ENCODE measurements at places on chromosomes 4 and X. TPM values are rescaled to one million over a fixed set of nuclear protein-coding genes. Genes with fewer than 3 reads are reported as not detected.
A peak's percentile ranks its signal among the peaks of the same experiment; 100 is the strongest.

DNA sequence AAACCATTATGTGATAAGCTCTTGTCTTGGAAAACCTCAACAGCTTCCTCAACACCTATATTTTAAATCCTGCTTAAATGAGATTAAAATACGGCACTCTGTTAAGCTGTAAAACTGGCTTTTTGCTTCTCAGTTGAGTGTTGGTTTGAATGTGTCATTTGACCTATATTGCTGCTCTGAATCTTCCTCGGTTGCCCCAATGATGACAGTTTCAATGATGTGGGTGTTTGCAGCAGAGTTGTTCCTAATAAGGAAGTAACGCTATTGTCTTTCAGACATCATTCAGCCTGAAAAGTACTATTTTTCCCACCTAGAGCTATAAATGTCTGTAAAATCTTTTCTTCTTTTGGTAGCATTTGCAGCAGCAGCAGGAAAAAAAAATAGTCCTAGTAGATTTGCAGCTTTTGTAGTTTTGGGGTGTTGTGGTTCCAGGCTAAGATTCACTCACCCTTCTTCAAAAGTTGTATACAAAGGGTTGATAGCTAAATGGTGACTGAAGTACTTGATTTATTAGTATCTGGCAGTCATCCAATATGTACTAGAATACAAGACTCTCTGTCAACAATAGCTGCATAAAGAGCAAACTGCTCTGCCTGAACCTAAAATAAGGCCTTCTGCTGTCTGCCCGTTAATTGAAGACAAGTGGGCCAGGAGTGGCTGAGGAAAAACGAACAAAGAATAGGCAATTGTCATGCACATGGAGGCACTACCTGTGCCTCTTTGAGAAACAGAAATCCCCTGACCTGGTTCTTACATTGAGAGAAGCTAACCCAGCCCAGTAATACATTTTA, 333.1 kb downstream of the IL1RAPL1 start:
- DNase-seq: no peak

DNA sequence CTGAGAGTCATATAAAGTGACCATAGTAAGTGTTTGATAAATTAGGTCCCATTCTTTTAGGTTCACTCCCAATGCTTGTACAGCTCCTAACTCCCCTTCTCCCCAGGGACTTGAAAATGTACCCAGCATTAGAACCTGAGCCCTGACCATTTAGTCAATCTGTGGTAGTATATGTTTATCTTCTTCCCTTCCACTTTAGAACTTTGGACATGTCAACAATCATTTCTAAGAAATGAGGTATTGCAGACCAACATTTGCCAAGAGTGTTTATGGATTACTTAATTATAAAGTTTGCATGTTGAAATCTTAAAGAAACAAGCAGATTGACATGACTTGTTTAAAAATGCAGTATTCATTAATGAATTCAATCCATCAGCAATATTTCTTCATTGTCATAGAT, 26.0 kb downstream of the AFM start:
- no peak for DNase-seq

GRCh38 chr4:123777373-123777772, 380.8 kb downstream of the SPRY1 start:
- DNase-seq: peak; percentile 49

DNA sequence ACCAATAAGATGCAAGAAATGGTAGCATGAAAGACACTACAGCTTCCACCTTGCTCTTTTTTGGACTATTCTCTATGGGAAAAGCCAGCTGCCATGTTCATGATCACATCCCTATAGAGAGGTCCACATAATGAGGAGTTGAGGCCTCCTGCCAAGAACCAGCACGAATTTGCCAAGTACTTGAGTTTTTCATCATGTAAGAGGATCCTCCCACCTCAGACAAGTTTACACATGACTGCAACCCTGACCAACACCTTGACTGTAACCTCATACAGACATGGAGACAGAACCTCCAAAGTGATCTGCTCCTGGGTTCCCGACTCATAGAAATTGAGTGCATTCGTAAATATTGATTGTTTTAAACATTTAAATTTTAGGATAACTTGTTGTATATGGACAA, 135.2 kb upstream of the TSPAN5 start:
- no peak for DNase-seq

GRCh38 chr4:31021008-31021407, 300.8 kb downstream of the PCDH7 start:
- no peak for DNase-seq

DNA sequence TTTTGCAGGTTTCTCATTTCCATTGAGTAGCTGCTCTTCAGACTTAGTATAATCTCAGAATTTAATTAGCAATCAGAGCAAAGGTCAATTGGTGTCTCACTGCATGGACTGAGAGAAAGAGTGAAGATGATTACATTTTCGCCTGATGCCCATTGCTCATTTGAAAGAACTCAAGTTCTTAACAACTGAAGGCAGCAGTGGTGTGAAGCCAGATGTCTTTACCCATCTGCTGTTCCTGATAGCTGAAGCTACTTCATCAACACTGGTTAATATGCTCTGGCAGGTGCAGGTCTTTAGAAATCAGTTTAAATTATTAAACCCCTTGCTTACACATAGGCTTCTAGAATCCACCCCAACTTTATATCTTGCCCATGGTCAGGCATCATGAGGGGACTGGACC, 64.5 kb upstream of the FRAS1 start:
- no peak for DNase-seq

GRCh38 chrX:87664381-87664780, 146.8 kb downstream of the KLHL4 start:
- DNase-seq: no peak

GRCh38 chr4:20062054-20062453, 189.7 kb upstream of the SLIT2 start:
- no peak for DNase-seq

DNA sequence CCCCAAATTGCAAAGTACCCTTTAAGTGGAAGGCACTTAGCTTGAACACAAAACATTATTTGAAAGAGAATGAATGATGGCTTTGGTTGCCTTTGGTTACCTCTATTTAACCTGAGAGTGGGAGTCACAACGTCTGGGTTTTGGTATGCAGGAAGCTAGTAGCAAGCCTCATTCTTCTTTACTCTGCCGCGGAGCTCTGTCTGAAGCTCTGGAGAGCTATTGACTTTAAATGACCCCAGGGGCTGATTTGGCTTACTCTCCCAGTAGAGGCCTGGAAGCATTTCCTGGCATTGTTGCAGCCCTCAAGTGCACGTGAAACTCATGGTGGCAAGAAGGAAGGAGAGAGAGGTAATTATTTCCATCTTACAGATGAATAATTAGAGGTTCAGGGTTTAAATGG, 81.8 kb upstream of the MAGEA4 start:
- no peak for DNase-seq

- DNase-seq: no peak
Measured at GRCh38 chr4:101028886-101029285, 318.4 kb downstream of the PPP3CA start.

GRCh38 chrX:138026211-138026610, 460.3 kb downstream of the ZIC3 start:
- DNase-seq: no peak

GRCh38 chr4:1410491-1411325, 4.5 kb upstream of the NKX1-1 start:
- DNase-seq: peak; percentile 33

GRCh38 chr4:184453365-184454160, 20.8 kb downstream of the IRF2 start:
- DNase-seq: no peak

DNA sequence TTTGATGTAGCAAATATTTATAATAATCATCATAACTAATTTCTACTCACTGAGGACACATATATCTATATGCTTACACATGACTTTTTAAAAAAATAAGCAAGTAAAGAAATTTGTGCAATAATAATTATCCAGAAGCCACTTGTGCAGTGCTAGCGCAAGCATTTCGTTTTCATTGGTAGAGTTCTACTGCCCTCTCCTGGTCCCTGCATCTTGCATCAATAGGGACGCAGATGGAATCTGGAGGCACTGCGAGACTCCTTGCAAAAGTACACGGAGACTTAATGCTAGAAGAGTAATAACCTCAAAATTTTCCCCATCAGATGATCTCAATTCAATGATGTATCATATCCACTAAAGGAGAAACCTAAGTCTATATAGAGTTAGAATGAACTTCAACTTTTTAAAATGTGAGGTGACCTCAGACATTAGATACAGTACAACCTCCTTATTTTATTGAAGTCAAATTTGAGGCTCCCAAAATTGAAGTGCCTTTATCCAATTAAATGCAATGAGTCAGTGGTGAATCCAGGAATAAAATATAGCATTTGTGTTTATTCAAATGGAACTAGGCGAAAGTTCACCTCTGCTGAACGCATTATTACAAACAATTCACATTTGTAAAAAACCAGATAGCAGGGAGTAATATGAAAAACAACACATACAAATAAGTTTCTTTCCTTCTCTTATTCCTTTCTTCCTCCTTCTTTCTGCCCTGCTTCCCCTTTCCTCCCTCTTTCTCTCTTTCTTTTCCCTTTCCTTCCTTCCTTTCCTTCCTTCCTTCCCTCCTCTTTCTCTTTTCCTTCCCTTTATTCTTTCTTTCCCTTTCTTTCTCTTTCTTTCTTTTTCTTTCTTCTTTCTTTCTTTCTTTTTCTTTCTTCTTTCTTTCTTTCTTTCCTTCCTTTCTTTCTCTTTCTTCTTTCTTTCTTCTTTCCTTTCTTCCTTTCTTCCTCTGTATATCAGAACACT, 450.0 kb downstream of the ANKRD50 start:
- DNase-seq: peak; percentile 58

DNA sequence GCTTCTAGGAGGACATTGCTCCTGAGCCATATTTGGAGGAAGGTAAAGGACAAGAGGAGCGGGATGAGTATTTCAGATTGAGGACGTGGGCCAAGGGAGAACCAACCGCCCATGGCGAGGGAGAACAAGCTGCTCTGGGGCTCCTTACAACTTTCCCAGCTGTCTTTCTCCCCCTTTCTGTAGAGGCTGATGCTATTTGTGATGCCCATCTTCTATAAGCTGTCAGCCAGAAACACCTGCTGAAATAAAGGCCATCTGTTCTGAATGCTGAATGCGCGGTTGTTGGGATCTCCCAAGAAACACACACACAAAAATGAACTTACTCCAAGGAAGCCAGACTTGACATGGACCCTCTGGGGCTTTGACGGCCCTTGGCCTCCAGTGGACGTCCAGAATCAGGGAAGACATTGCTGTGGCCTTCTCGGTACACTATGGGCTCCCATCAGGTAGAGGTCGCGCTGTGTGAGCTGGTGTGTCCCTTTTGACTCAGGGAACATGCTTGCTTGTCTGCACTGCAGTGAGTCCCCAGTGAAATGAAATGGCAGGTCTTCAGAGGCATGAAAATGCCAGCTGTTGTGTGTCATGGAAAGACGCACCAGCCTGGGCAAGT, 30.9 kb downstream of the RWDD4 start:
- DNase-seq: no peak

DNA sequence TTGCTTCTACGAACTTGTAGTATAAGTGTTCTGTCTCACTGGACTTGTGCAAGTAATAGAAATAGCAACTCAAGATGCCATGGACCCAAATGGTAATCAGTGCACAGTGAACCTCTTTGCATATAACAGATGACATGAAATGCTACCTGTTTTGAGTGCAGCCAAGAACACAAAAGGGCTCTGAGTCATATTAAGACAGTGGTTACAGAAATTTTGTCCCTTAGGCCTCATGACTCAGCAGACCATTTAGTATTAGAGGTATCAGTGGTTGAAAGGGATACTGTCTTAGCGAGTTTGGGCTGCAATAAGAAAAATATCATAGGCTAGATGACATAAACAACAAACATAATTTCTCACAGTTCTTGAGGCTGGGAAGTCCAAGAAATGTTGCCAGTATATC, 502.9 kb upstream of the PCDH10 start:
- DNase-seq: no peak

DNA sequence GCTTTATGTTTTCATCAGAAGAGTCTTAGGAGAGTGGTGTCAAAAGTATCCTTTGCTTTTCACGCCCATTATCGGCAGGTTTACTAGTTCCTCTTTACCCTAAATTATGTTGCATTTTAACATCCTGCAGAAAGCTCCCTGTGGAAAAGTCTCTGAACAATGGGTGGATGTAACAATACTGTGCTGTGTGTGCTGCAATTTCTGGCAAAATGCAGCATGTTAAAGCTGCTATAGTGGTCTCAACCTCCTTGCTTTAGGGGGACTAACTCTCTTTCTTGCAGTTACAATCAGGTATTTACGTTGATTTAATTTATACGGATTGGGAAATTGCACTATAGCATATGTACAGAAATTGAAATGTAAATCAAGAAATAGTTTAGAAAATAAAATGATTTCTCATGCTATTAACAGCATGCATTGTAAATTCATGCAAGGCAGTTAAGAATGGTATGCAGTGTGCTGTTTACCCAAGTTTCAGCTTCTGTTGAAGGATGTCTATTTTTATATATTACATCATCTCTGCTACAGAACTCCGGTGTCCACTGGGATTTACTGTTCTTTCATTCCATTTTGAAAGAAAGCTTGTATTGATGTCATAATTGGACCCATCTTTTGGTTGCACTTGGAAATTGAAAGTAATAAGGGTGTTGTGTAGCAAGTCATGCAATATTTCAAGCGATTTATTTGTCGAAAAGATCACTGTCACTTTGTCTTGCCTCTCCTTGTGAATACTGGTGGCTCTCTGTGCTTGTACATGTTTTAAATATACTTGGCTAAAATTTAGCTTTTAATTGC, 145.7 kb downstream of the RAPGEF2 start:
- no peak for DNase-seq

- no peak for DNase-seq
Measured at GRCh38 chrX:153598541-153599191, at the start of gene CCNQ. Gene CCNQ, minus strand, starts transcription at chrX:153599139. Its CDS starts 66 bp downstream, at chrX:153599073.

DNA sequence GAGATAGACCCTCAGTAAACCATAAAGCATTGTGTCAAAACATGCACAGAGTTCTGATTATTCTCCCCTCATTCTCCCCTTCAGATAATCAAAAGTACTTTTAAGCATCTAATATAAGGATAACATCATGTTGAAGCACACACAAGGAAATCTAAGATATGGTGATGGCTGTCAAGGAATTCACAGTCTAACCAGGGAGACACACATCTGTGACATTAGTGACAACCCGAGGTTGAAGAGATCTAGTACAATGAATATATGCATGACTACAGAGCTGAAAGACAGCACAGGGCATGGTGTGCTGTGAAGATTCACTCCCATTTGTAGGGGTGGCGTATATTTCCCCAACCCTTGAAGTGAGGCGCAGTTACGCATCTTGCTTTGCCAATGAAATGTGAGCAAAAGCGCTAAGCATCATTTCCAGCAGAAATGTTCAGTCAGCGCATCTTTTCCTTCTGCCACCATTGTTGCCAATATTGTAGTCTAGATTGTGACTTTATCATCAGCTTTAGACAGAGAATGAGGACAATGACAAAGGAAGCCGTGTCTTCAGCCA, 122.0 kb downstream of the NSUN7 start:
- DNase-seq: no peak

GRCh38 chr4:139167774-139168444, 9.1 kb downstream of the ELF2 start:
- DNase-seq: no peak

GRCh38 chrX:154436374-154436982, 476 bp upstream of the GDI1 start:
- DNase-seq: peak; percentile 42

GRCh38 chr4:138161351-138161750, 80.8 kb downstream of the SLC7A11 start:
- no peak for DNase-seq

GRCh38 chr4:10273030-10273429, 156.4 kb upstream of the WDR1 start:
- DNase-seq: no peak

GPR34 gene
- 1.8 TPM for total RNA-seq

MAGEA11 gene
- total RNA-seq: not detected

GYG2 gene
- 1.4 TPM for total RNA-seq

HSFX1 gene
- total RNA-seq: 1.6 TPM

CYBB gene
- 180 TPM for total RNA-seq

JCHAIN gene
- total RNA-seq: 6.5 TPM

DCAF8L2 gene
- not detected for total RNA-seq

MAGEC1 gene
- not detected for total RNA-seq

FGFR3 gene
- 4.4 TPM for total RNA-seq

SSX1 gene
- not detected for total RNA-seq

CT45A5 gene
- not detected for total RNA-seq
